ENCODE measurements at places on chromosomes 1 and 21. TPM values are rescaled to one million over a fixed set of nuclear protein-coding genes. Genes with fewer than 3 reads are reported as not detected.

The ROR1 gene
- 0.35 TPM for total RNA-seq

The KCNK2 gene
- total RNA-seq, result not detected

The TMPRSS15 gene
- total RNA-seq, result not detected

The FAM72D gene
- not detected for total RNA-seq

The GPA33 gene
- total RNA-seq, result 4.6 TPM

The NPHS2 gene
- not detected for total RNA-seq

The CYP4A11 gene
- not detected for total RNA-seq

The TEDDM1 gene
- not detected for total RNA-seq

The HTR6 gene
- not detected for total RNA-seq

The SHISAL2A gene
- total RNA-seq, result 16.2 TPM

The FNDC10 gene
- 3.0 TPM for total RNA-seq

The THEMIS2 gene
- total RNA-seq, result 104 TPM

The MUTYH gene
- total RNA-seq, result 51.5 TPM

The TMPRSS2 gene
- not detected for total RNA-seq

The TMPRSS3 gene
- not detected for total RNA-seq

The GBP1 gene
- total RNA-seq, result 32.0 TPM

The KIF17 gene
- total RNA-seq, result not detected

The HSF2BP gene
- 0.39 TPM for total RNA-seq

The DCDC2B gene
- not detected for total RNA-seq

The EPHA10 gene
- total RNA-seq, result not detected

The CHI3L1 gene
- total RNA-seq, result not detected

The TLR5 gene
- 0.41 TPM for total RNA-seq

The IGSF3 gene
- total RNA-seq, result 0.05 TPM

The GNAT2 gene
- not detected for total RNA-seq

The RGSL1 gene
- total RNA-seq, result not detected

The VWA5B1 gene
- not detected for total RNA-seq

The PTGS2 gene
- total RNA-seq, result 32.8 TPM

The AZIN2 gene
- total RNA-seq, result 4.1 TPM

The TMEM51 gene
- total RNA-seq, result not detected
